ENCODE measurements at places on chromosomes 16 and 17.
A peak's percentile ranks its signal among the peaks of the same experiment; 100 is the strongest.

DNA sequence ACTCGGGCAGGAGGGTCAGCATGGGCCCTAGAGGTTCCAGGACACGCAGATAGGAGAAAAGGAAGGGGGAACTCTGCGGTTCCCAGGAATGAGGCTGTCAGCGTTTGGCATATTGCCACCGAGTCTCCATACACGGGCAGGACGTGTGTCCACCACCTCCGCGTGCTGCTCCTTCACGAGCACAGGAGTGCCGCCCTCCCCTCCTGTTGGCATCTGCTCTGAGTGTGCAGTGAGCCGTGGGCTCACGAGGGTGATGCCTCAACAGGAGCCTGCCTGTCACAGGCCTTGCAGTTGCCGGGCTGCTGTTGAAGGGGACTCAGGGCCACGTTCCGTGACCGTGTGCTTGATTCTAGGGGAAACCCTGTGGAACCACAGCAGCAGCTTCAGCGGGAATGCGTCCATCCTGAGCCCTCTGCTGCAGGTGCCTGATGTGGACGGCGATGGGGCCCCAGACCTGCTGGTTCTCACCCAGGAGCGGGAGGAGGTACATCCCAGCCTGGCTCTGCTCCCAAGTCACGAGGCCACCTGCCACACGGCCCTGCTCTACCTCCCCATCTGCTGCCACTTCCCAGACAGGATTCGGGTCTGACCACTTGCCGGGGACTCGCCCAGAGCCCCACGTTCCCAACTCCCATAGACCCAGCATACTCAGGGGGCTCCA, 14.6 kb downstream of the RGS11 start:
- no peak for DNase-seq

DNA sequence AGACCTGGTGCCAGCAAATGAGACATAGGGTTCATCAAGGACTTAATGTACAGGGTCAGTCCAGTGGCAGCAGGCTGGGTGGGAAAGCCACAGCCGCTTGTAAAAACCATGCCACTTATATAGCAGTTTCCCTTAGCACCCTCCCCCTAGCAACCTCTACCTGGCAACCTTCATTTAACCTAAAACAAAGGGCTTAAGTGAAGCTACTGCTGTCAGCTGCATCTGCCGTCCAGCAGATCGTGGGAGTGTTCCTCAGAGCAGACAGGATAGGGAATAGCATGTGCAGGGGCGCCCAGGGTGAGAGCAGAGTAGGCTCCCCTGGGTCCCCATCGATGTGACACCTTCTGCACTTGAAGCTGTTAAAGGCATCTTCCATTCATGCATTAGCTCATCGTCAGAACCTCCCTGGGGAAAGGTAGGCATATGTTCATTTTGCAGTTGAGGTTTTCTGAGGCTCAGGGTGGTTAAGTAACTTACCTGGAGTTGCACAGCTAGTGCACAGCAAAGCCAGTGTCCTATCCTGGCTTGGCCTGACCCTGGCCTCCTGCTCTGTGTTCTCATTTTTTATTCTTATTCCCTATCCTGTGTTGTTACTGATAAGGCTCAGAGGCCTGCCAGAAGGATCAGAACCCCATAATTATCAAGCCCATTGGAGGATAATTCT, 112.5 kb downstream of the SOCS1 start:
- no peak for DNase-seq

DNA sequence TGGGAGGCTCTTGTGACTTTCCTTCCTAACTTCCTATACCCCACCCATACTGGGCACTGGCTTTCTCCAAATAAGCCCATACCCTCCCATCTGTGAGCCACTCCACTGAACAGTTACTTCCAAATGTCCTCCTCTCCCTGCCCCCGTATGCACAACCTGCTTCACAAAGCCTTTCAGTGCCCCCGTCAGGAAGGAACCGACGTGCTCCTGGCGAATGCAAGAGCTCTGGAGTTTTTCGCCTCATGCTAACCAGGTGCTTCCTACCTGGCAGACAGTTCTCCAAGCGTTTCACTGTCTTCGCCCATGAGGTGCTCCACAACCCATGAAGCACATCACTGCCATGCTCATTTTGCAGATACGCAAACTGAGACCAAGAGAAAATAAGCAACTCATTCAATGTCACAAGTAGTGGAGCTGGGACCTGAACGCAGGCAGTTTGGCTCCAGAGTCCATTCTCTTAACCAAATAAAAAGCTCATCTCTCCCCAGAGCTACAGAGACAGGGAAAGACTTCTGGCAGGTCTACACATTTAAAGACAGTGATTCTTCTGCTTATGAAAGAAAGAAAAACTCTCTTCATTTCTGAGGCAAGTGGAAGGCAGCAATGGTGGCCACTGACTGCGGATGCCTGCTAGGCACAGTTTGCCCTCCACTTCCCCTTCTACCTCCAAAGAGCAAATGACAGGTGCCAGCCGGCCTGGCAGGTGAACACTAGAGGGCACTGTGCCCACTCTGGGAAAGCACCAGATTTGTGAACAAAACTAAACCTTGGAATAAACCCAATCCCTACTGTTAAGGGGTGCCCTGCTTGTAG, 23.8 kb downstream of the SPHK1 start:
- peak; percentile 56 for DNase-seq

GRCh38 chr16:79042886-79043285, 557.7 kb downstream of the MAF start:
- DNase-seq: no peak

- DNase-seq: no peak
These were observed 189.7 kb downstream of the CHD9NB start for GRCh38 chr16:52863000-52863399.

GRCh38 chr16:72787130-72787513, 260.8 kb downstream of the ZFHX3 start:
- DNase-seq: no peak

- DNase-seq: no peak
These were observed 19.3 kb upstream of the ITGA3 start for GRCh38 chr17:50036455-50037261.
